K562 (cell line): ENCODE measurements at places on chromosomes 12 and 14.

DNA sequence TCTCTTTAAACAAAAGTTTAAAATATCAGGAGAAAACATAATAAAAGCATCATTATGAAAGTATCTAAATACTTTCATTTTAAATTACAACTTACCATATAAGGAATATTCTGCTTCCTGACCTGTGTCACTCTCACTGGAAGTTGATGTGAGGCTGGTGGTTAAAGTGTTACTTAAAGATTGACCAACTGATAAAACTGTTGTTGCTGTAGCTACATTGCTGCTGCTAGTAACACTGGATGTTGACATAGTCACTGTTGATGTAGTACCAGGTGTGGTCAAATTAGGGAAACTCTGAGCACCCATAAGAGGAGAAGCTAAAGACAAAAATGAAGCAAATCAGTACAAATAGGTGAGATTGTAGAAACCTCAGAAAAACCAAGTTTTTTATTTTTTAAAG is 79.9 kb downstream of the HECTD1 start:
- no peak for DNase-seq

GRCh38 chr14:96281486-96281885 is 25.5 kb downstream of the BDKRB1 start:
- DNase-seq = no peak

DNA sequence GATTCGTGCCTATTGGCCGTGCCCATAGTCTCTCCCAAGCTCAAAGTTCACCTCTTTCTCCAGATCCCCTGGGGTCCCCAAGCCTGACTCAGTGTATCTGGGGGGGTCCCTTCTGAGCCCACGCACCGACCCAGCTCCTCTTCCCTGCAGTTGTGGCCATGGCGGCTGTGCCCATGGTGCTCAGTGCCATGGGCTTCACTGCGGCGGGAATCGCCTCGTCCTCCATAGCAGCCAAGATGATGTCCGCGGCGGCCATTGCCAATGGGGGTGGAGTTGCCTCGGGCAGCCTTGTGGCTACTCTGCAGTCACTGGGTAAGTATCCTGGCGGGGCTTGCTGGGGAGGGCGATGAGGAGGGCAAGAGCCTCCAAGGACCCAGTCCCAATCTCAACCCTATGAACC is 5.1 kb downstream of the IFI27 start:
- DNase-seq = no peak

DNA sequence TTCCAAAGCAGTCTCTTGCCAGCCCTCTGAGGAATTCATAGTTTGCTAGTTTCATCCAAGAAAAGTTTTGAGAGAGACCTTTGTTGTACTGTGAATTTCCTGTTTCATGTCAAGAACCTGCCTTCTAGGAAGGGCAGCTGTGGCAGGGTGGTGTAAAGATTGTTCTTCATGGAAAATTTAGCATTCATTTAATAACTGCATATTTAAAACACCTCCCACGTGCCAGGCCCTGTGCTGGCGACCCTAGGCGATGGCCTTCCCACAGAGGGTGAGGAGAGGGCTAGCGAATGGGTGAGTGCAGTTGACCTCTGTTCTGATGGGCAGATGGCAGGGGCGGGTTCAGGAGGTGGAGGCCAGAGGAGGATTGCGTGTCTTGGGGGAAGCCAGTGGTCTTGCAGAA is 43.2 kb downstream of the MLXIP start:
- DNase-seq = no peak

DNA sequence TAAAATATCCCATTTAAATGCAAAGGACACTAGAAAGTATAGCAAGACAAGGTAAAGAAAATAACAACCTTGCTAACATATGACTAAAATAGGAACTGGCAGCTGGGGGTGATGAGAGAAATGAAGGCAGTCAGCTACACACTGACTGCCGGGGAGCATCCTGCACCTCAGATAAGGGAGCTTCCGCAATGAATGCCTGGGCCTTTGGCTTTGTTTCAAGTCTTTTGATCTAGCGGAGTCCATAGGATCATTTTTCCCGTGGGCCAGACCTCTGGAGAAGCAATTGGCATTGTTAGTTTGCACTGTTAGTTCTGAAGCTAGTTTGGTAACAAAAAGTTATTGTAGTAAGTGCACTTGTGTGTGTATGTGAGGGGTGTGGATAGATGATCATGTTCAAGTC is 639.9 kb downstream of the DIO2 start:
- no peak for DNase-seq

- no peak for DNase-seq
Observed at GRCh38 chr14:22541721-22542120, 47.3 kb downstream of the DAD1 start.

DNA sequence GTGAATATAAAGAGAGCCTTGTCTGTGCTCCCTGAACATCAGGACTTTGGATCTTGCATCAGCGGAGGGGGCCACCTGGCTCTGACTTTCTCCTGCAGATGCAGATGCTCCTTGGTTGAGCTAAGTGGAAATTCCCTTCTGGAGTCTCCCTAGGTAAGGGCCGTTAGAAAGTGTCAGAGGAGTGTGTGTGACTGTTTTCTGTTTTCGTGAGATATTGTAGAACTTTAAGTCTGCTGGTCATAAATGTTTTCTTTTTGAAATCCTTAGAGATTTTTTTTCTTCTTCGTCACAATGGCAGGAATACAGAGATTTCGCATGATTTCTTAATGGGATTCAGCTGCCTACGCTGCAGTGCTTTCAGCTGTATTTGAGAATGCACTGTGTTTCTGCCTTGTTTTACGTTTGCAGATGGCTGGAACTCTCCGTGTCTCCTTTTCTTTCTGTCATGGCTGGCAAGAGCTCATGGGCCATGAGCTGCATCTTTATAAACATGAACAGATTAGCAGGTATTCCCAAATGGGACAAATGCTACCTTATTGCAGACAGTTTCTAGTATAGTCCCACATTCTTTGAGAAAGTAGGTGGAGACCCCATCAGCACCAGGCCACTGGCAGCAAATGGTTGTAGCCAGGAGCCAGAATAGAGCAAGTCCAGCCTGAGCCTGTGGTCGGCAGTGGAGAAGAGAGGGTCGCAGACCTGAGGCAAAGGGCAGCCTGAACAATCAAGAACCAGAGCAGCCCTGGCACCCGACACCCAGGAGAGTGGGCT is 76.2 kb upstream of the FRMD6 start:
- no peak for DNase-seq

GRCh38 chr12:1847411-1847810 is 27.0 kb downstream of the LRTM2 start:
- no peak for DNase-seq

- DNase-seq = no peak
Observed at GRCh38 chr12:41034686-41035085, 153.4 kb upstream of the PDZRN4 start.

DNA sequence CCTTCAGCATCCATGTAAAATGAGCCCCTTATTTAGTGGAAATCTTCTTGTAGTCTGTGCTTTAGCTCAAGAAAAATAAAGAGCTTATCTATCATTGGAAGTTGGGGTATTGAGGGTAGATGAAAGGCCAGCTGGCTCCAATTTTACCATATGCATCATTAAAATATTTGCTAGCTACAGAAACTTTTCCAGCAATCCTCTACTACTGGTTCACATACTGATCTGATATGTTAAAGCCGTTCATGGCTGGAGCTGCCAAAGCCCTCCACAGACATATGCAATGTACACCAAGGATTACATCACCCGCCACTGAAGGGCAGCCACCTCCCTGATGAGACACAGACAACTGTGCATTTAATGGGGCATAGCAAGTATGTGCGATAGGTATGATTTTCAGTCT is 1205.3 kb downstream of the GALC start:
- DNase-seq = no peak

DNA sequence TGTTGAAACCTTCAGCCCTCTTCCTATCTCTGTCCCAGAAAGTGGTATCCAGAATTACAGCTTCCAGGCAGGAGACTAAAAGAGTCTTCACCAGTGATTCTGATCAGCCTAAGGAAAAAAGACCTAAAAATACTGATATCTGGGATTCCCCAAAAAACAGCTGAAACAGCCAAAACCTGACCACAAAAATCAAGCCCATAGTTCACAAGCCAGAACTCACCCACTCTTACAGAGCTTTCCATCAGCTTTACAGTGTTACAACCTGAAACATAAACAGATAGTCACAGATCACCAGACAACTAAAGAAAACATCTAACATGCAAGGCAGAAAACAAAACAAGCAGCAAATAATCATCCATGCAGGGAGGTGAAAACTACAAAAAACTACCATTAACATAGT is 26.0 kb upstream of the TSPAN8 start:
- no peak for DNase-seq

DNA sequence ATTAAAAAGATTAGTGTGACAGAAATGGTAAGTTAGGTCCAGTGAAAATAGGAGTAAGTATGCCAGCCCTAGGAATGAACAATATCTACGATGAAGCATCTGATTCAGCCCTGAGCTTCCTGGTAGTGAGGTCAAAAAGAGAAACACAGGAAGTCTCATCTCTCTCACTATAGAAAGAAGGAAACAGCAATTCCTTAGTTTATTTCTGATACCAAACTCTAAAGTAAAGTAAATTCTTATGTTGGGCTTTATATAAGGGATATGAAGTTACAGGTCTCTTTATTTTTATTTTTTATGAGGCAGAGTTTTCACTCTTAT is 76.7 kb upstream of the RFLNA start:
- no peak for DNase-seq

GRCh38 chr12:104280717-104281458 is 22.7 kb upstream of the EID3 start:
- DNase-seq = peak; percentile 45

DNA sequence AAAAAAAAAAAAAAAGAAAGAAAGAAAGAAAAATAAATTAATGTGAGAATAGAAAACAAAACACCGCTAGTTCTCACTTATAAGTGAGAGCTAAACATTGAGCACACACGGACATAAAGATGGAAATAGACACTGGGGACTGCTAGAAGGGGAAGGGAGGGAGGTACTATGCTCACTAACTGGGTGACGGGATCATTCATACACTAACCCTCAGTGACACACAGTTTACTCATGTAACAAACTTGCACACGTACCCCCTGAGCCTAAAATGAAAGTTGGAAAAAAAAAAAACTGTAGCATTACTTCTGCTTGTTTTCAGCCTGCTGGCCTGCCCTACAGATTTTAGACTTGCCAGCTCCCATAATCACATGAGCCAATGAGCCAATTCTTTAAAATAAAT is 10.5 kb upstream of the PRMT5 start:
- no peak for DNase-seq

DNA sequence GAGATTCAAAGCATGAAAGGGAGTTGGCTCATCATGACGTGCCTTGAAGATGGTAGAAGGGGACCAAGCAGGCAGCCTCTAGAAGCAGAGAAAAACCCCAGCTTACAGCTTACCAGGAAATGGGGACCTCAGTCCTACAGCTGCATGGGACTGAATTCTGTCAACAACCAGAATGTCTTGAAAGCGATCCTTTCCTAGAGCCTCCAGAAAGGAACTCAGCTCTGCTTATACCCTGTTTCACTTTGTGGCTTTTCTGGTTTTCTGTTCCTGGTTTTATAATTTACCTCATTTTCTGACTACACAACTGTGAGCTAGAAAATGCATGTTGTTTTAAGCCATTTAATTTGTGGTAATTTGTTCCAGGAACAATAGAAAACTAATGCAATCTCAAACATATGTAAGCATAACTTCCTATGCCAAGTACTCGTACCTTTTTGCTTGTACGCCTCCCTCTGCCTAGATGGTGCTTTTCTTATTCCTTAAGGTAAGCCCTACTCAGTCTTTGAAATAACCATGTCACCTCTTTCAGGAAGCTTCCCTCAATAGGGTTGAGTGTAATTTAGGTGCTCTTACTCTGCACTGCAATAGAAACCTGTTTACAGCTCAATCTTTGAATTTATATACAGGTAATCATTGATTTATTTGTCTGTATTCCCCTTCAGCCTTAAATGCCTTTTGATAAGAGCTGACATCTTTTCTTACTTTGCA is 348.8 kb downstream of the TMEM117 start:
- no peak for DNase-seq

DNA sequence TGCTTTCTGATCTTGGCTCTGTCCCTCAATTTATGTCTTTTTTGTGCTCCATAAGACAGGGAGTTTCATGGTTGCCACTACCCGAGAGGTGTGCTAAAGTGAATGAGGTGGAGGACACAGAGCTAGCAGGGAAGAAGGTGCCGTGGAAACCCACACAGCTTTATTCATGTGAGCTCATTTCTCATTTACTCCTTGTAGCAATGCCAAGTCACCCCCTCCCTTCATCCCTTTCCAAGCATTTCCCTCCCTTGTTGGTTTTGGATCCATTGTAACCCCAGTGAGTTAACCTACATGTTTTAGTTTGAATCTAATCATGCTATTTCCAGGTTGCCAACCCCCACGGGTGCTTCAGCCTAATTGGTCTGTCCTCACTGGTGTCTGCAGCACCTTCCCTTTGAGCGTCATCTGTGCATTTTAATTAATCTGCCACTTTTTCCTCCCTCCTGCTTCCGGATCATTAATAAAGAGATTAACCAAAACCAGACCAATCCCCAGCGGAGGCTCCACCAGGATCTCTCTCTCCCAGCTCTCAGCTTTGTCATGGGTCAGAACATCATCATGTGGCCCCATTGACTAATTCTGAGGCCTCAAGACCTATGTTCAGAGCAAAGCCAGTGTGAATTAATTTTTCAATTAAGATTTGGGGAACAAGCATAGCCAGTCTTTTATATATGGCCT is 56.2 kb downstream of the NTF3 start:
- DNase-seq = no peak

GRCh38 chr14:101563352-101563653 is 2.0 kb downstream of the DIO3 start:
- no peak for DNase-seq

- DNase-seq = peak; percentile 64
Observed at GRCh38 chr12:6852651-6853354, 853 bp downstream of the USP5 start.

GRCh38 chr12:97943359-97943758 is 480.8 kb downstream of the RMST start:
- DNase-seq = no peak

GRCh38 chr14:58873228-58873953 is 235.6 kb downstream of the DACT1 start:
- DNase-seq = no peak

GRCh38 chr12:94994312-94994711 is 9.2 kb downstream of the NDUFA12 start:
- DNase-seq = no peak

GRCh38 chr12:67634303-67634761 is 14.2 kb upstream of the DYRK2 start:
- DNase-seq = no peak

GRCh38 chr14:79552778-79553177 is 658.5 kb downstream of the DIO2 start:
- DNase-seq = no peak

DNA sequence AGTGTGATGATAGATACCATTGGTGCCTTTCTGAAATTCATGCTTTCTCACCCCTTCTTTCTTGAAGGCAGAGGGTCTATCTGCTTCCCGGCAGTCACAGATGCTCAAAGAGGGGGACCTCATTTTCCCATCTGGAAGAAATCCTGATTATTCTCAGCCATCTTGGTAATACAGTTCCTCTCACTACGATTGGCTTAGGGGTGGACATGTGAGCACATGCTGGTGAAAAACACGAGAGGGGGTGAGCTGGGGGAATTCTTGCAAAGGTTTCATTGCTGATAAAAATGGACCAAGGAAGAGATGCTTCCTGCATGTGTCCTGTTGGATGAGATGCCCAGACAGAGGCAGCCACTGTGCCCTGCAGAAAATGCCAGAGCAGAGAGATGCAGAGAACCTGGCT is 13.8 kb upstream of the SCARB1 start:
- no peak for DNase-seq
